ENCODE measurements at places on chromosomes 13 and 19. TPM values are rescaled to one million over a fixed set of nuclear protein-coding genes. Genes with fewer than 3 reads are reported as not detected.

DNA sequence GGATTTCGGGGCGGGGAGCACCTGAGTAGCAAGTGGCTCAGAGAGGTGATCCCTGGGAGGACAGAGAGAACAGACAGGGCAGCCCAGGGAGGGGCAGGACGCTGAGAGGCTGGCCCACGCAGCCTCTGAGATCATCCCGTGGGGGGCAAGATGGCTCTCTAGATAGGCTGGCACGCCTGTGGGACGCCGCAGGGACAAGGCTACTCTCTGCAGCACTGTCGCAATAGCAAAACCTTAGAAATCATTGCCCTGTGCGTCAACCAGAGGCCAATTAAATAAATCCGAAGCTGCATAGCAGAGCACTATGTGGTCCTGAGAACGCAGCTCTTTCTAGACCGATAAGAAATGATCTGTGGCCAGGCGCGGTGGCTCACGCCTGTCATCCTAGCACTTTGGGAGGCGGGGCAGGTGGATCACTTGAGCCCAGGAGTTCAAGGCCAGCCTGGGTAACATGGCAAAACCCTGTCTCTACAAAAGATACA lies 5.1 kb downstream of the PEX11G start:
- DNase-seq: no peak

CPB2 gene
- not detected for polyA plus RNA-seq

DNA sequence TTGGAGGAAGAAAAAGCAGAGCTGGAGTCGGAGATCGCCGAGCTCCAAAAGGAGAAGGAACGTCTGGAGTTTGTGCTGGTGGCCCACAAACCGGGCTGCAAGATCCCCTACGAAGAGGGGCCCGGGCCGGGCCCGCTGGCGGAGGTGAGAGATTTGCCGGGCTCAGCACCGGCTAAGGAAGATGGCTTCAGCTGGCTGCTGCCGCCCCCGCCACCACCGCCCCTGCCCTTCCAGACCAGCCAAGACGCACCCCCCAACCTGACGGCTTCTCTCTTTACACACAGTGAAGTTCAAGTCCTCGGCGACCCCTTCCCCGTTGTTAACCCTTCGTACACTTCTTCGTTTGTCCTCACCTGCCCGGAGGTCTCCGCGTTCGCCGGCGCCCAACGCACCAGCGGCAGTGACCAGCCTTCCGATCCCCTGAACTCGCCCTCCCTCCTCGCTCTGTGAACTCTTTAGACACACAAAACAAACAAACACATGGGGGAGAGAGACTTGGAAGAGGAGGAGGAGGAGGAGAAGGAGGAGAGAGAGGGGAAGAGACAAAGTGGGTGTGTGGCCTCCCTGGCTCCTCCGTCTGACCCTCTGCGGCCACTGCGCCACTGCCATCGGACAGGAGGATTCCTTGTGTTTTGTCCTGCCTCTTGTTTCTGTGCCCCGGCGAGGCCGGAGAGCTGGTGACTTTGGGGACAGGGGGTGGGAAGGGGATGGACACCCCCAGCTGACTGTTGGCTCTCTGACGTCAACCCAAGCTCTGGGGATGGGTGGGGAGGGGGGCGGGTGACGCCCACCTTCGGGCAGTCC lies 5.0 kb downstream of the FOSB start:
- no peak for DNase-seq

- DNase-seq: no peak
Measured at GRCh38 chr19:51702103-51702824, 9.1 kb downstream of the SPACA6 start.

CGB1 gene
- polyA plus RNA-seq: not detected

All from naive thymus-derived CD4-positive, alpha-beta T cell (primary cell).